T-helper 17 cell (primary cell): ENCODE measurements at places on chromosomes 5 and 9. TPM values are rescaled to one million over a fixed set of nuclear protein-coding genes. Genes with fewer than 3 reads are reported as not detected.

The C9orf50 gene
- total RNA-seq: not detected

- peaks cover 40% of the 10 kb centered on the region for H3K27me3 ChIP-seq
- H3K36me3 ChIP-seq: no peaks in the 10 kb centered on the region
- H3K4me3 ChIP-seq: no peak overlapping the region
- H3K4me1 ChIP-seq: peaks cover 12% of the 10 kb centered on the region
- no peak overlapping the region for H3K27ac ChIP-seq
These were observed 416.0 kb downstream of the MAN2A1 start for GRCh38 chr5:110105692-110106091.

- no peaks in the 10 kb centered on the region for H3K27me3 ChIP-seq
- H3K4me3 ChIP-seq: no peak overlapping the region
- no peaks in the 10 kb centered on the region for H3K4me1 ChIP-seq
- DNase-seq: no peak
These were observed 159.4 kb downstream of the CEMIP2 start for GRCh38 chr9:71608825-71609447.

DNA sequence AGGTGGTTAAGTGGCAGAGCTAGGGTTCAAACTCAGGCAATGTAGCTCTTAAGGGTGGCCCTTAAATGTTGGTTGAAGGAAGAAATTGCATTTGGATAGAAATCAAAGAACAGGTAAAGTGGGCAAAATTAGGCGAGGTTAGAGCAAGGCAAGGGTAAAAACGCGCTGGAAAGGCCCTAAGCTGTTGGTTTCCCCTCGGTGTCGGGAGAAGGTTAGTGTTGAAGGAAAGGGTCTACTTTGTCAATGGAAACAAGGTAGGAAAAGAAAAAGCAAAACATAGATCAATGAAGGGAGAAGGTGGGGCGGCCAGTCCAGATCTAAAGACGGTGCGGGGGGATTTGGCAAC lies 431 bp downstream of the FASTKD3 start:
- peak overlapping the region; percentile 98 for H3K27ac ChIP-seq
- H3K27me3 ChIP-seq: no peaks in the 10 kb centered on the region
- no peak for DNase-seq

The LRRC19 gene
- not detected for total RNA-seq

The TMEM215 gene
- not detected for total RNA-seq

The OR13C5 gene
- total RNA-seq: not detected

- peaks cover 5% of the 10 kb centered on the region for H3K4me1 ChIP-seq
- H3K27ac ChIP-seq: no peak overlapping the region
- H3K27me3 ChIP-seq: no peaks in the 10 kb centered on the region
- peaks cover 6% of the 10 kb centered on the region for H3K36me3 ChIP-seq
These were observed 201.7 kb upstream of the PTGER4 start for GRCh38 chr5:40477856-40478546.

- H3K36me3 ChIP-seq: peaks cover 8% of the 10 kb centered on the region
- no peak overlapping the region for H3K27ac ChIP-seq
- DNase-seq: no peak
- H3K4me3 ChIP-seq: no peak overlapping the region
- no peaks in the 10 kb centered on the region for H3K27me3 ChIP-seq
These were observed 30.0 kb upstream of the GPR21 start for GRCh38 chr9:123003466-123003865.

DNA sequence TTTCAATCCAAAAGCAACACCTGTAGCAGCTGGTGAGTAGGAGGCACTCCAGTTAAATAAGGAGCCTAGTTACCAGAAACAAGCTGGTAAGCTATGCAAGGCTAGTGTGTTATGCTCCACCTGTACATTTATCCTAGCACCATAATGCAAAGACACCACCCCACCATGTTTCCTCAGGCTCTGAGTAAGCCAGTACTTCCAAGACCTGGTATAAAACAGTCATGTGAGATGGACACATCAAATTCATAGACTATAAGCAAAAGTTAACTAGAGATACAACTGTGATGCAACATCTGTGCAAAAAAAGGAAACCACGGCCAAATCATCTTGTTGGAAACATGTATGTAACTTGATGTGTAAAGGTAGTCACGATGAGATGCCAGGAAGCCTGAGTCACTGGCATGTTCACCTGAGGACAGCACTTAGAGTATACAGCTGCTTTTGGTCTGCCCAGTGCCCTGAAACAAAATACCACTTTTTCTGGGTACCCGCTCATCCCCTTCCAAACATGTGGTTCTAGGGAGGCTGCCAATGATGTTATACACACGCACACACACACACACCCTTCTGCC lies 66.1 kb downstream of the CDK5RAP2 start:
- H3K4me1 ChIP-seq: no peaks in the 10 kb centered on the region
- H3K4me3 ChIP-seq: no peak overlapping the region
- DNase-seq: no peak
- peaks cover 24% of the 10 kb centered on the region for H3K36me3 ChIP-seq

The ZSWIM6 gene
- 8.7 TPM for total RNA-seq

The TUBB4B gene
- 90.5 TPM for total RNA-seq

- H3K27me3 ChIP-seq: peaks cover 5% of the 10 kb centered on the region
- H3K36me3 ChIP-seq: no peaks in the 10 kb centered on the region
- H3K4me3 ChIP-seq: no peak overlapping the region
- H3K27ac ChIP-seq: no peak overlapping the region
These were observed 424.2 kb upstream of the WWC1 start for GRCh38 chr5:167867281-167867680.

- peaks cover 5% of the 10 kb centered on the region for H3K4me1 ChIP-seq
- no peaks in the 10 kb centered on the region for H3K36me3 ChIP-seq
- H3K27me3 ChIP-seq: no peaks in the 10 kb centered on the region
- no peak overlapping the region for H3K4me3 ChIP-seq
These were observed 17.6 kb downstream of the NCS1 start for GRCh38 chr9:130189840-130190239.

GRCh38 chr9:32351845-32352244 lies 32.6 kb upstream of the ACO1 start:
- no peaks in the 10 kb centered on the region for H3K36me3 ChIP-seq
- peaks cover 10% of the 10 kb centered on the region for H3K4me1 ChIP-seq
- H3K27ac ChIP-seq: peak overlapping the region; percentile 39
- no peak for DNase-seq

GRCh38 chr5:31942546-31942945 lies 231.6 kb downstream of the GOLPH3 start:
- no peak overlapping the region for H3K27ac ChIP-seq
- H3K4me1 ChIP-seq: no peaks in the 10 kb centered on the region
- no peak overlapping the region for H3K4me3 ChIP-seq
- H3K36me3 ChIP-seq: no peaks in the 10 kb centered on the region

The LCN1 gene
- not detected for total RNA-seq

The AQP3 gene
- total RNA-seq: 225 TPM

- H3K36me3 ChIP-seq: peaks cover 6% of the 10 kb centered on the region
- DNase-seq: no peak
- no peaks in the 10 kb centered on the region for H3K27me3 ChIP-seq
- H3K4me3 ChIP-seq: no peak overlapping the region
These were observed 44.9 kb downstream of the MACROH2A1 start for GRCh38 chr5:135353952-135354721.

GRCh38 chr5:177493795-177494345 lies 3.5 kb downstream of the PDLIM7 start:
- no peak overlapping the region for H3K27ac ChIP-seq
- no peaks in the 10 kb centered on the region for H3K27me3 ChIP-seq
- DNase-seq: no peak
- H3K36me3 ChIP-seq: peaks cover 4% of the 10 kb centered on the region
- peaks cover 17% of the 10 kb centered on the region for H3K4me1 ChIP-seq
- H3K4me3 ChIP-seq: no peak overlapping the region

The C1QTNF3 gene
- 8.5 TPM for total RNA-seq

GRCh38 chr5:116564312-116564711 lies 10.3 kb downstream of the SEMA6A start:
- no peaks in the 10 kb centered on the region for H3K4me1 ChIP-seq
- H3K36me3 ChIP-seq: peaks cover 2% of the 10 kb centered on the region
- no peak overlapping the region for H3K27ac ChIP-seq
- H3K4me3 ChIP-seq: no peak overlapping the region
- no peak for DNase-seq

The PDLIM4 gene
- total RNA-seq: not detected

The INSL6 gene
- total RNA-seq: not detected

- no peaks in the 10 kb centered on the region for H3K27me3 ChIP-seq
- peaks cover 14% of the 10 kb centered on the region for H3K4me1 ChIP-seq
- peaks cover 2% of the 10 kb centered on the region for H3K36me3 ChIP-seq
- DNase-seq: no peak
- H3K4me3 ChIP-seq: no peak overlapping the region
These were observed 141.7 kb downstream of the PCSK5 start for GRCh38 chr9:76032038-76032796.

DNA sequence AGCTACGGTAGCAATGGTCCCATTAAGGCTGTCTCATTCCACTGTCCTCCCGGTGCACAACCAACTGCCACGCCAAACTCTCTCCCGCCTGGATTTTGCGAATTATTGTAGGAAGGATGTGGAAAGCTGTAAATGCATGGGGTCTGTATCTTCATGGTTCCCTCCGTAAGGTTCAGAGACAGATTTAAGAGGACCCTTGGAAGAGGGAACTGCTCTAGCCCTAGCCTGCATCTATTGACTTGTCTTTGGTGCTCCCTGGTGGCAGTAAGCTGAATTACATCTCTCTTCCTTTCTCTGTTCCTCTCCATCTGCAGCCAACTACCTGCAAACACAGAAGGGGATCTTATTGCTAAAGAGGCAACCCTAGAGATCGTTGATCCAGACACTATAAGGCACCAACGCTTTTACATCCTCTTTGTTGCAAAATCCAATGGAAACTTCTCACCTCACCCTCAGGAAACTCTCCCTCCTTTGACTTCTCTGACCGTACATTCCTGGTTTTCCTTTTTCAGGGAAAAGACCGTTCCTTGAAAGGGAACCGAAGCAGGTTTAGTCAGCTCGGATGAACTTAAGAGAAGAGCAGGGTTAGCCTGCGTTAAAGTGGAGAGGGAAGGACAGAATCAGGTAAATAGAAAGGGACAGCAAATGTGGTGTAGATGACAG lies 11.9 kb downstream of the CAPSL start:
- peaks cover 24% of the 10 kb centered on the region for H3K27me3 ChIP-seq
- DNase-seq: peak; percentile 52
- no peak overlapping the region for H3K4me3 ChIP-seq
- H3K27ac ChIP-seq: no peak overlapping the region
- no peaks in the 10 kb centered on the region for H3K36me3 ChIP-seq

DNA sequence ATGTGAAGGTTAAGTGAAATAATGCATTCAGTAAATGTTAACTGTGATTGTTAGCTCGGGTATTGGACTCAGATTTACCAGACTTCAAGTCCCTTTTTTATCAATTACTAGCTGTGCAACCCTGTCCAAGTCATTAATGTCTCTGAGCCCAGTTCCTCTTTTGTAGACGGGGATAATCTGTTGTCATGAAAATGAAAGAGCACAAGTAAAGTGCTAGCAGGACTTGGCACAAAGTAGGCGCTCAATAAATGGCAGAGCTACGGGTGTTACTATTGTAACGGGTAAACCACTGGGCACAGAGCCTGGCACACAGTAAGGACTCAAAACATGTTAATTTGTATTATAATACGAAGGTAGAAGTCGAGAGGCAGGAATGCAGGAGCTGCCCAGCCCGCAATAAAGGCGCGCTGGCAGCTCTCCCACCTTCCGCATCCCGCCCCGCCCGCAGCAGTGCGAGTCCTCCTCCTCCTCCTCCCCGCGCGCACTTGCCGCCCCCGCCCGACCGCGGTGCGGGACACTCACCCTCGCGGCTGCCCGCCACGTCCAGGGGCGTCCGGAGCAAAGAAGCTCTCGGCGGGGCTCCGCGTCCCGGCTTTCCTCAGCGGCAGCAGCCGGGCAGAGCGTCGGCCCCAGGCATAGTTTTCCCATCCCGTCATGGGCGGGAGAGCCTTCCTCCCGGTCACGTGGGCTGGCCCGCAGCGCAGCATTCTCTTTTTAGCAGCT lies at the start of gene C1QTNF2:
Gene C1QTNF2 (minus strand): TSS at position 637 of the 723 bp plus-strand sequence. CDS start 15,615 bp downstream, outside the sequence.
- H3K4me3 ChIP-seq: peak within 1 kb of the TSS; percentile 73
- peaks cover 21% of the 10 kb centered on the region for H3K4me1 ChIP-seq
- peaks cover 85% of the 10 kb centered on the region for H3K27me3 ChIP-seq
- H3K36me3 ChIP-seq: peaks cover 12% of the 10 kb centered on the region
- no peak for DNase-seq

DNA sequence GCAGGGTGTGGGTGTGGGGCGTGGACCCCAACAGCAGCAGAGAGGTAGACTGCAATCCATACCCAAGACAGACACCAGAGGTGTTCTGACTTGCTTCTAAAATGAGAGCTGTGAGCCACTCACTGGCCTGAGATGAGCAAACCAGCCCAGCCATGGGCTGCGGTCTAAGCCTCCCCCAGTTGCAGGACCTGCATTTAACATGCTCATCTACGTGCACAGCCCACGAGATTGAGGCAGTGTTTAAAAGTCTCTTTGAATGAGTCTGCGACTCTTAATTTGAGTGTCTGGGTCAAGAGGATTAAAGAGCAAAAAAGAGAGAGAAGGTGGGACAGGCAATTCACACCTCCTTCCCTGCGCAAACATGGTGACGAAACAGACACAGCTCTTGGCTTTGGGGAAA lies 5.9 kb downstream of the SURF4 start:
- peak overlapping the region; percentile 98 for H3K27ac ChIP-seq
- no peak for DNase-seq
- H3K4me3 ChIP-seq: peak overlapping the region; percentile 92
- H3K27me3 ChIP-seq: no peaks in the 10 kb centered on the region

GRCh38 chr5:69279517-69279916 lies 44.8 kb downstream of the CDK7 start:
- H3K4me3 ChIP-seq: no peak overlapping the region
- no peaks in the 10 kb centered on the region for H3K27me3 ChIP-seq
- H3K36me3 ChIP-seq: peaks cover 3% of the 10 kb centered on the region
- DNase-seq: no peak

DNA sequence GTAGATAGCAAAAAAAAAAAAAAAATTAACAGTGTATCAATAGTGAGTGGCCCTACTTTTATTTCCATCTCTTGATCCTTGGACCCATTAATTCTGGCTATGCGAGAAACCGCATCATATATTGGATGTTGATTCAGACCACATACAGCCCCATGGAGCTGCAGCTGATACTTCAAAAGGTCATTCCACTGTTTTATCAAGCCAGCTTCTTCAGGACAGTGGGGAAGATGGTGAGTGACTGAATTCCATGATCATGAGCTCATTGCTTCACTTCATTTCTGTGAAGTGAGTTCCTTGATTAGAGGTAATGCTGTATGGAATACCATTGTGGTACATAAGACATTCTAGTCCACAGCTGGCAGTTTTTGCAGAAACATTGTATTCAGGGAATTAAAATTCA lies 222.9 kb upstream of the MEF2C start:
- no peak overlapping the region for H3K27ac ChIP-seq
- no peaks in the 10 kb centered on the region for H3K36me3 ChIP-seq
- H3K4me1 ChIP-seq: no peaks in the 10 kb centered on the region
- DNase-seq: no peak
- H3K4me3 ChIP-seq: no peak overlapping the region

The UBE2QL1 gene
- total RNA-seq: not detected

- no peak overlapping the region for H3K4me3 ChIP-seq
- no peaks in the 10 kb centered on the region for H3K27me3 ChIP-seq
- no peak overlapping the region for H3K27ac ChIP-seq
- no peaks in the 10 kb centered on the region for H3K4me1 ChIP-seq
These were observed 26.7 kb upstream of the EPB41L4A start for GRCh38 chr5:112445626-112446350.

- no peak overlapping the region for H3K27ac ChIP-seq
- H3K4me1 ChIP-seq: peaks cover 9% of the 10 kb centered on the region
- peak overlapping the region; percentile 80 for H3K4me3 ChIP-seq
- H3K36me3 ChIP-seq: peaks cover 7% of the 10 kb centered on the region
- peaks cover 65% of the 10 kb centered on the region for H3K27me3 ChIP-seq
- DNase-seq: no peak
These were observed 1.7 kb downstream of the SH3PXD2B start for GRCh38 chr5:172452398-172453205.
